ENCODE measurements at places on chromosomes 5 and 9.
A peak's percentile ranks its signal among the peaks of the same experiment; 100 is the strongest.

- DNase-seq = no peak
Observed at GRCh38 chr5:93883459-93883858, 142.1 kb upstream of the POU5F2 start.

- DNase-seq = peak; percentile 11
Observed at GRCh38 chr9:71647094-71647591, 121.2 kb downstream of the CEMIP2 start.

GRCh38 chr9:38681747-38682227 lies 38.1 kb downstream of the FAM240B start:
- DNase-seq = no peak

GRCh38 chr5:97923997-97924396 lies 741.0 kb upstream of the RIOK2 start:
- no peak for DNase-seq

Measured in stimulated activated CD4-positive, alpha-beta T cell treated with anti-CD3 and anti-CD28 coated beads, Interleukin-15, amount 100 ng/mL, for 24 hours (primary cell).